Gastrocnemius medialis (tissue), 4 donors: ENCODE measurements at places on chromosomes 12 and 14.

GRCh38 chr12:54701940-54702592 is 53.9 kb upstream of the DCD start:
- DNase-seq: no peak

GRCh38 chr12:6192604-6193380 is 7.4 kb upstream of the CD9 start:
- DNase-seq: no peak

DNA sequence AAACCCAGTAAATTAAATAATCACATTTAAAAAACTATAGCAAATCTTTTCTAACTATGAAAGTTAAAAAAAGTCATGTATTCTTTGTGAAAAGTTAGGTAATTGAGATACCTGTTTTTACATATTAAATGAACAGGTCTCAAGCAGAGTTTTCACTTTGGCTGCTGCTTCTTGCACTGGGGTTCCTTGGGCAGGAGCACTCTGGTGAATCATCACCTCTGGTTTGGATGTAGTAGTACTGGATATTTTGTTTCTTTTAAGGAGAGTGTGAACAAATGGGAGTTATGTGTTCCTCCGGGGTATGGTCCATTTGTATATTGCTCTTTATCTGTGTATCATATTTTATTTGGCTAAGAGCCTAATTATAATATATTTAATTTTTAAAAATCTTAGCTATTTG is 82.7 kb downstream of the FUT8 start:
- DNase-seq: no peak

GRCh38 chr14:35964697-35965286 is 138.7 kb downstream of the BRMS1L start:
- DNase-seq: no peak

- DNase-seq: peak; percentile 56
Measured at GRCh38 chr12:108853981-108854446, 3.4 kb downstream of the SSH1 start.

DNA sequence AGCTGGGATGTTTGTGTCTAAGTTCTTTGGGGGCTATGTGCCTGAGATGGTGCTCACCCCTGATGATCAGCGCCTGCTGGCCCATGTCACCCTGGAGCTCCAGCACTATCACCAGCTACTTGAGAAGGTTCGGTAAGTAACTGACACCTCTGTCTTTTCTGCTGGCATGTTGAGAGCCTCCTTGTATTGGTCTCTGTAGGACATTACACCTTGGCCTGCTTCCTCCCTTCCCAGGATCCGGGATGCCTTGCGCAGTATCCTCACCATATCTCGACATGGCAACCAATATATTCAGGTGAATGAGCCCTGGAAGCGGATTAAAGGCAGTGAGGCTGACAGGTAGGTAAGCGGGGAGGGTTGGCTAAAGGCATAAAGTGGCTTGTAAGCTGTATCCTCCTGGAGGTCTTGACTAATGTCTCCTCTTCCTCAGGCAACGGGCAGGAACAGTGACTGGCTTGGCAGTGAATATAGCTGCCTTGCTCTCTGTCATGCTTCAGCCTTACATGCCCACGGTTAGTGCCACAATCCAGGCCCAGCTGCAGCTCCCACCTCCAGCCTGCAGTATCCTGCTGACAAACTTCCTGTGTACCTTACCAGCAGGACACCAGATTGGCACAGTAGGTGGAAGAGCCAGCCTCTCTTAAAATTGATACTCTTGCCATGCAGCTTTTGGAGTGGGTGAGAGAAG is 5.5 kb downstream of the DDIT3 start:
- DNase-seq: no peak

- no peak for DNase-seq
Measured at GRCh38 chr14:100578552-100578951, 8.7 kb downstream of the BEGAIN start.

GRCh38 chr14:64174922-64175782 is 119.0 kb downstream of the ESR2 start:
- DNase-seq: no peak

DNA sequence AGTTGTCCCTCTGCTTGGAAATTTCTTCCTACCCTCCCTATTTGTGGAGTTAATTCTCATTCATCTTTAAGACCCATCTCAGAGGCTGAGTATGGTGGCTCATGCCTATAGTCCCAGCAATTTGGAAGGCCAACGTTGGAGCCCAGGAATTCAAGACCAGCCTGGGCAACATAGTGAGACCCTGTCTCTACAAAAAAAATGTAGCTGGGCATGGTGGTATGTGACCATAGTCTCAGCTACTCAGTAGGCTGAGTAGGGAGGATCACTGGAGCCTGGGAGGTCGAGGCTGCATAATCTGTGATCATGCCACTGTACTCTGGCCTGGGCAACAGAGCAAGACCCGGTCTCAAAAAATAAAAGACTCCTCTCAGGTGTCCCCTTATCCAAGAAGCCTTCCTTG is 125.1 kb downstream of the SUDS3 start:
- DNase-seq: no peak

- DNase-seq: no peak
Measured at GRCh38 chr14:104195878-104196277, 57.5 kb downstream of the KIF26A start.

- DNase-seq: no peak
Measured at GRCh38 chr12:13981296-13981962, at the start of gene GRIN2B. Gene GRIN2B, minus strand, starts transcription at chr12:13981602. Its CDS starts 115,394 bp downstream, at chr12:13866208.

- DNase-seq: no peak
Measured at GRCh38 chr14:55160989-55161388, 30.4 kb downstream of the DLGAP5 start.

DNA sequence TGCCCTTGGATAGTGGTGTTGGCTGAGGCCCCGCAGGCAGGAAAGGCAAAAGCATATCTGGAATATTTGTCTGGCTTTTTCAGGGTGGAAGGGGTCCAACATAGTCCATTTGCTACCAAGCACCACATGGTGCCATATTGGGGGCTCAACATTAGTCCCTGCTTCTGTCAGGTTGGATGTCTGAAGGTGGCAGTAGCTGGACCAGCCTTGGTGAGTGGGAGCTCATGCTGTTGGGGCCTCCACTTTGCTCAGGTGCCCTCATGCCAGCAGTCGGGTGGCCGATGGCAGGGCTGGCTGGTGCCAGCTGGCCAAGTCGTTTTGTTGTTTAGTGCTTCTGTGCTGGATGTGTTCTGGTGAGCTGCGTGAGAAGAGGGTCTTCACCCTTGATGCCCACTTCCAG is 135.3 kb downstream of the PAPOLA start:
- no peak for DNase-seq

GRCh38 chr14:70881549-70882177 is 25.6 kb upstream of the PCNX1 start:
- DNase-seq: no peak

GRCh38 chr12:18123707-18124106 is 33.7 kb upstream of the RERGL start:
- DNase-seq: no peak

DNA sequence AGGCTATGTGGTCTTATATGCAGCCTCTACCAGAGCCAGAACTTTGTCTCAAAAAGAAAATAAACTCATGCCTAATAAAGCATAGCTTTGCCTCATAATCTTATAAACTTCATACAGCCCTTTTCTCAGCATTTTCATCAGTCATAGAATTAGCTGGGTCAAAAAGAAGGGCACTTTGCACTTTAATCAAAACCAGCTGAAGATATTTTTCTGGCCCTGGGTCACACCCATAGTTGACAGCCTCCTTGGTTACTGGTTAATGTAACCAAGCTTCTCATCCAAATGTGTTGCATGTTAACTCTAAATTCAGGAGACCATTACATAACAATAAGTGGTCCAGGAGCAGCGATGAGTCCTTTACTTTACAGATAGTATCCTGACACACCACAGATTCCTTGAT is 558.2 kb downstream of the FLRT2 start:
- DNase-seq: no peak

GRCh38 chr12:27334042-27334720 is 1.5 kb downstream of the BMAL2 start:
- DNase-seq: no peak

DNA sequence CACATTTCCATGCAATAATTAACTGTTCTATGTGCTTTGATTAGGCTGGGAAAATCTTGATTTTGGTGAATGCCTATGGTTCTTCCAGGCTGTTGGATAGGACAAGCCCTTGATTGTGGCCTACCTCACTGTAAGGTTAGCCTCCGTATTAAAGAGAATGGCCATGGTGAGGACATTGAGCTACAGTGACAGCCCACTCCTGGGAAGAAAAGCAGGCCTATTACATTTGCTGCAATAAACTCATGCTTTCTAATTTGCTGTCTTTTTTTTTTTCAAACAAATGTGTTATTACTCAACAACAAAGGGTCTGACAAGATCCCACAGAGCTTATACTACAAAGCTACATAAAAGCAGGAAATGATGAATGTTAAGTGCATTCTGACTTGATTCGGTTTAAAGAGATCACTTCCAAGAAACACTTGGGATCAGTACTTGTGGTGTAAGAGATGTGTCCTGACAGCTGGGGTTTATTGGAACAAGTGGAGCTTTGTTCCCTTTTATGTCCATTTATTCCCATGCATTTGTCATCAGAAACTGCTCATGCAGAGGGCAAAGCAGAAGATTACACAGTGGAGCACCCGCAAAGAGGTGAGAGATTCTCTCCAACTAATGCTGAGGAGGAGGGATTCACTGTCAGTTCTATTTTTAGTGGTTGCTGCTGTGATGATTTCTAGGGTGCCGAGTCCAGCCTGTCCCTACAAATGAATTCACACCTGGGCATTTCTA is 29.1 kb upstream of the KCNK10 start:
- no peak for DNase-seq

DNA sequence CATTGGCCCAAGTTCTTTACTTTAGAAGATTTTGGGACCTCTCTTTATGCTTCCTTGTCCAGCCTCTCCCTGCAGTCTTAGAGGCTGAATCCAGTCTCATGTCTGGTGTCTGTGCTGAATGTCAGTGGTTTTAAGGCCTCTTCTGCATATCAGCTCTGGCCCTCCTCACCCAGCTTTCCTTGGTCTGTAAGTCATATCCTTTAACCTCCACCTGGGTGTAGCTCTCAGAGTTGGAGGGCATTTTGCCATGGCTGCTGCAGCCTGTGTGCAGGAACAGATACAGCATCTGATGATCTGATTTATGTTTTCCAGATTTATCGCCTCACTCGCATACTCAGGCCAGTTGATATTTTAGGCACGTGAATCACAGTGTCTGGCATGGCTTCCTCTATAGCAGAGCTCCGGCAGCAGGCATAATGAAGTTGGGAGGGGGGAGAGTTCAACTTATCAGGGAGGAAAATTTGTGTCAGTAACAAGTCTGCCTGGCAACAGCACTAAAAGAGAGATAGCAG is 335.0 kb downstream of the PCNX1 start:
- no peak for DNase-seq

GRCh38 chr12:132596016-132596415 is 14.4 kb downstream of the LRCOL1 start:
- no peak for DNase-seq

DNA sequence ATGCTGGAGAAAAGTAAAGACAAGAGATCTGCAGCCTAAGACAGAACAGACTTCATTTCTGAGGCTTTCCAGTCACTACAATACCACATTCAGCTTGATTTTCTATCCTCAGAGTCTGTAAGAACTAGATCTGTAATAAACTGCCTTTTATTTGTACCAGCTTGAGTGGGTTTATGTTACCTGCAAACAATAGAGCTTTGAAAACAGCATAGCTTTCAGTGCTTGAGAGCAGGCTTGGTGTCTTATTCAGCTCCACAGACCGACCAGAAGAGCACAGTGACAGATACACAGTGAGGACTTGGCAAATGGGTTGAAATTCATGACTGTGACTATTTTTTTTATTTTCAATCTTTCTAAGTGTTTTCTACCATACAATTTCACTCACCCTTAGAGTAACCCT is 207.8 kb upstream of the OTX2 start:
- no peak for DNase-seq
